ENCODE measurements at places on chromosomes 3 and 15.

DNA sequence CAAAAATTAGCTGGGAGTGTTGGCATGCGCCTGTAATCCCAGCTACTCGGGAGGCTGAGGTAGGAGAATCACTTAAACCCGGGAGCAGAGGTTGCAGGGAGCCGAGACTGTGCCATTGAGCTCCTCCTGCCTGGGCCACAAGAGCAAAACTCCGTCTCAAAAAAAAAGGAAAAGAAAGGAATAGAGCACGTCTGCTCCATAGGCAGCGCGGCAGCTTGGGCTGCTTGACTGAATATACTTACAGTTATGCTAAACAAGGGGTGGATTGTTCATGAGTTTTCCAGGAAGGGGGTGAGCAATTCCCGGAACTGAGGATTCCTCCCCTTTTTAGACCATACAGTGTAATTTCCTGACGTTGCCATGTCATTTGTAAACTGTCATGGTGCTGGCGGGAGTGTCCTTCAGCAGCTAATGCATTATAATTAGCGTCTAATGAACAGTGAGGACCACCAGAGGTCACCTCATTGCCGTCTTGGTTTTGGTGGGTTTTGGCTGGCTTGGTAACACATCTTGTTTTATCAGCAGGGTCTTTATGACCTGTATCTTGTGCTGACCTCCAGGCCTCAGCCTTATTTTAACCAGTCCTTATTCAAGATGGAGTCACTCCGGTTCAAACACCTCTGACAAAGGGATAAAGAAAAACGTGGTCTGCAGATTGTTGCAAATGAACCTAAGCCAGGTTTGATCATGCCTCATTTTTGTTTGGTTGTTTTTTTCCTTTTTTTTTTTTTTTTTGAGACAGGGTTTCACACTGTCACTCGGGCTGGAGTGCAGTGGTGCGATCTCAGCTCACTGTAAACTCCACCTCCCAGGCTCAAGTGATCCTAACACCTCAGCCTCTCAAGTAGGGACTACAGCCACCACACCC, 24.9 kb upstream of the SENP5 start:
- no peak for DNase-seq
- no peaks in the 10 kb centered on the region for H3K27me3 ChIP-seq
- no peak overlapping the region for H3K4me3 ChIP-seq
- no peaks in the 10 kb centered on the region for H3K36me3 ChIP-seq
- H3K4me1 ChIP-seq = no peaks in the 10 kb centered on the region
- no peak overlapping the region for H3K27ac ChIP-seq

DNA sequence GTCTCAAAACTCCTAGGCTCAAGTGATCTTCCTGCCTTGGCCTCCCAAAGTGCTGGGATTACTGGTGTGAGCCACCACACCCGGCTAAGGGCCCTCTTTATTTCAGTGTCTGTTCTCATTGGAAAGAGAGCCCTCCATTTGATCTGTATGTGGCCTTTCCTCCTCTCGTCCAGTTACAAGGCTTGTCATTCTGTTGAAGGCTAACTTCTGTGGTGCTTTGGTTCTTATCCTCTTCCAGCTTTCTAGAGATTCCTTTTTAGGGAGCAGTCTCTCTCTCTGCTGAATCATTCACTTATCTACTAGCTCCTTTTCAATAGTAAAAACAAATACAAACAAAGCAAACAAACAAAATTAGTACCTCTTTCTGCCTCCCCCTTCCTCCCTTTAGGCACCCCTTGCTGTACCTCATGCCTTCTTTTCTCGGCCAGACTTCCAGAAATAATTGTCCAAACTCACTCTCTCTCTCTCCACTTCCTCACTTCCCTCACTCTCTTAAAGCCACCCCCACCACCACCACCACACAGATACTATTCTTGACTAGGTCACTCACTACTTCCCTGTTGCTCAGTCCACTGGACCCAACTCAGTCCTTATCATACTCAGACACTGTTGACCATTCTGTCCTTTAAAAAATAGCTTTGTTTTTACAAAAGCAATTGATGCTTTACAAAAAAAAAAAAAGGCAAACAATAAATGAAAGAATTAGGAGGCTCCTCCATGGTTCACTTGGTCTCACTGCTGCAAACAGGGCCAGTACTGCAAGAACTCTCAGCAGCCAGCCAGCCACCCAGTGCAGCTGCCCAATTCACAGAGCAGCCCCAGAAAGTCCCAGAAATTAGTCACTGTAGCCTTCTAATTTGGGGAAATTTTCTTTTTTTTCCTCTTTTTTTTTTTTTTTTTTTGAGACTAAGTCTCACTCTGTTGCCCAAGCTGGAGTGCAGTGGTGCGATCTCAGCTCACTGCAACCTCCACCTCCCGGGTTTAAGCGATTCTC, 31.7 kb upstream of the RAB11A start:
- no peak for DNase-seq
- no peak overlapping the region for H3K4me3 ChIP-seq

- no peak overlapping the region for H3K4me3 ChIP-seq
- H3K4me1 ChIP-seq = peaks cover 31% of the 10 kb centered on the region
- DNase-seq = peak; percentile 64
- peak overlapping the region; percentile 97 for H3K27ac ChIP-seq
- H3K36me3 ChIP-seq = no peaks in the 10 kb centered on the region
Observed at GRCh38 chr3:159761369-159761768, 227.3 kb upstream of the IL12A start.

GRCh38 chr15:51649659-51650521, 27.3 kb upstream of the DMXL2 start:
- DNase-seq = no peak
- H3K36me3 ChIP-seq = no peaks in the 10 kb centered on the region
- no peaks in the 10 kb centered on the region for H3K27me3 ChIP-seq
- no peak overlapping the region for H3K4me3 ChIP-seq
- H3K4me1 ChIP-seq = no peaks in the 10 kb centered on the region
- no peak overlapping the region for H3K27ac ChIP-seq

DNA sequence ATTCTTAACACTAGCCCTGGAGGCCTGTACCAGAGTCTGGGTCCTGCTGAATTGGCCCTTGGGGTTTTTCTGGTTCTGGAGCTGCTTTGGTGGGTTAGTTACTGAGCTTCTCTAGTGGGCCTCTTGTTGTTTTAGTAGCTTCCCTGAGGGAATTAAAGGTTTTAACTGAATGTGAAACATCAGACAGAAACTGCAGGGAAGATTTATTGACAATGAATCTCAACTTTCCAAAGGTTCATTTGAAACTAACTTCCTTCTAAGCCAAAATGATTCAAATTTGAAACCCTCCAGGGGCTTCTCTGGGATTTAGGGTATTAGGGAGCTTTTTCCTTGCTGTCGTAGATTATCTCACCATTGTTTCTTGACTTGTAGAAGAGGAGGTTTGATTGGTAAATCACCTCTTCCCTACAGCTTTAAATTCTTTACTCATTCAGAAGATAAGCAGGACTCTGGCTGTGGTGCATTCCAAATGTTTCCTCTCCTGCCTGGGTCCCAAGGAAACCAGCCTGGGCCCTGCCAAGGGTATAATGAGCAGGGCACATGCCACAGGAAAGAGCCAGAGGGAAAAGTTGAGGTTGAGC, 71.0 kb downstream of the TP63 start:
- no peak for DNase-seq
- H3K4me3 ChIP-seq = no peak overlapping the region
- no peaks in the 10 kb centered on the region for H3K36me3 ChIP-seq
- H3K4me1 ChIP-seq = no peaks in the 10 kb centered on the region
- no peaks in the 10 kb centered on the region for H3K27me3 ChIP-seq
- no peak overlapping the region for H3K27ac ChIP-seq

DNA sequence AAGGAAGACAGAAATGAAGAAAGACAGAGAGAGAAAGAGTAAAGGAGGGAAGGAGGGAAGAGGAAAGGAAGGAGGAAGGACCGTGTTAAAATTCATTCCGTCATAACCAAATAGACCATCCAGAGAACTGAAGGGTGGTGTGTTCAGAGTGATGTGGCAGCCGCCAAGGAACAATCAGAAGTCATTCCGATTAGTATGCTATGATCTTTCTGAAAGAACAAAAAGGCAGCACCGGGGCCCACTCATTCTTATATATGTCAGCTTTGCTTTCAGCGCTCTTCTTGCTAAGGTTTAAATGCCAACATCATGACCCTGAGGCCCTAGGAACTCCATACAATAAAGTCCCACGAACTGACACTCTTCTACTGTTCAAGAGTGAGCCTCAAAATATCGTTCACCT, 78.5 kb downstream of the CD47 start:
- H3K4me1 ChIP-seq = no peaks in the 10 kb centered on the region
- H3K4me3 ChIP-seq = no peak overlapping the region
- no peaks in the 10 kb centered on the region for H3K36me3 ChIP-seq
- no peaks in the 10 kb centered on the region for H3K27me3 ChIP-seq
